Activated T-helper 1 cell treated with anti-CD3 and anti-CD28 coated beads, Interleukin-2, amount 50 U/mL, for 16 hours (primary cell): ENCODE measurements at places on chromosomes 4 and X.

DNA sequence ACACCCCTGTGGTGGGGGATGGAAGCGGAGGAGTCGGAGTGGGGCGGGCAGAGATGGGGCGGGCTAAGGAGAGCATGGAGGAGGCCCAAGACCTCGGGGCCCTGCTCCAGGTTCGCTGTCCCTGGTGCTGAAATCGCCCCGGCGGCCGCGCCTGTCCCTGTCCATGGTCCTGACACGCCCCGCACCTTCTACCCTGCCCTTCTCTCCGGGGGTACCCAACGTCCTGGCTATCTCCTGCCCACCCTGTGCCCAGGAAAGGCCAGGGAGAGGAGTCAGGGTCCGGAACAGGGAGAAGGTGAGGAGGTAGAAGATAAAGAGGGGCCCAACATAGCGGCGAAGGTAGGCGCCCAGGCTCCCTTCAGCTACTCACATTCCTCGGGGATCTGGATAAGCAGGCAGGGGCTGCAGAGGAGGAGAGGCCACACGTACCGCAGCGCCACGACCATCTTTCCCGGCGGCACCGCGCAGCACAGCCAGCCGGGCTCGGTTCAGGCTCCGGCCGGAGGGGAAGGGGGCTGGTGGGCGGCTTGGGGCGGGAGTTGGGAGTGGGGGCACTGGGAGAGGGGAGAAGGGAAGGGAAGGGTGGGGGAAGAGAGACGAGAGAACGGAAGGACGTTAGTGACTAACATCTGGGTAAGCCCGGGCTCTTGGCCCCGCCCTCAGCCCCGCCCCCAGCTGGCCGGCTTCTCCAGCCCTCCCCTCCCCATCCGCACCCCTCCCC is 10.4 kb downstream of the L1CAM start:
- peak; percentile 51 for DNase-seq

DNA sequence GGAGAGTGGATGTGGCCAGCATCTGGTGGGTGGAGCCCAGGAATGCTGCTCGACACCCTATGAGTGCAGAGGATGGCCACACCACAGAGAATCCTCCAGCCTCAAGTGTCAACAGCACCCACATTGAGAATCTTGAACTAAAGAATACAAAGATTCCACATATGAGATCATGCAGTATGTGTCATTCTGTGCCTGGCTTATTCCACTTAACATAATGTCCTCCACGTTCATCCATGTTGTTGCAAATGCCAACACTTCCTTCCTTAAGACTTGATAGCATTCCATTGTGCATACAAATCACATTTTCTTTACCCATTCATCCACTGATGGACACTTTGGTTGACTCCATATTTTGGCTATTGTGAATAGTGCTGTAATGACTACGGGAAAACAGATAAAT is 145.8 kb downstream of the PRKX start:
- DNase-seq: no peak

GRCh38 chrX:15207384-15207783 is 62.5 kb downstream of the ASB9 start:
- no peak for DNase-seq

GRCh38 chrX:38804682-38805431 is 3.6 kb downstream of the MID1IP1 start:
- DNase-seq: no peak

DNA sequence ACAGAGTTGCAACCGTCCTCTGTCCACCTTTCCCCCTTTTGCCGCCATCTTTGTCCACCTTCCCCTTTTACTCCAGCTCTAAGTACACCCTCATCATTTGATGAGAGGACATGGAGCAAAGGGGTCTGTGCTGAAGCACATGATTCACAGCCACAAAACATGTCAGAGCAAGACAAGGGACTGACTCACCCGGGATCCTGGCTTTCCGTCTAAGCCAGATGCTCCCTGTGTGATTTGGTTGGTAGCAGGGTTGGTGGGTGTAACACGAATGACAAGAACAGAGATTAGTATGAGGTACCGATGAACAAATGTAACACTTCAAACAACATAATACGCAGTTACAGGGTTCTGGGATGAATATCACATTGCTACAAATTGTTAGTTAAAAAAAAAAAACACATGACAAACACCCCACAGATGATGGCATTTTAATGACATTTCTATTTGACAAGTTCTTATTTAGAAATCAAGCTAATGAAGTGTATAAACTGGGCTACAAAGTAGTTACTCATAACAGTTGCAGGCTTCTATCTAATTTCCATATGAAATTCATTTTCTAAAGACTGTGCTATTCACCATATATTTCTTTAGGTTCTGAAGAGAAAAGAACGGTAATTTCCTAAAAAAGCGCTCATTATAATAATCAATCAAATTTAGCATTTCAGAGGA is 71.4 kb upstream of the ETNPPL start:
- no peak for DNase-seq

GRCh38 chr4:133402616-133403015 is 253.5 kb downstream of the PCDH10 start:
- DNase-seq: no peak

- no peak for DNase-seq
These were observed 7.6 kb upstream of the SYTL5 start for GRCh38 chrX:37998586-37999262.

DNA sequence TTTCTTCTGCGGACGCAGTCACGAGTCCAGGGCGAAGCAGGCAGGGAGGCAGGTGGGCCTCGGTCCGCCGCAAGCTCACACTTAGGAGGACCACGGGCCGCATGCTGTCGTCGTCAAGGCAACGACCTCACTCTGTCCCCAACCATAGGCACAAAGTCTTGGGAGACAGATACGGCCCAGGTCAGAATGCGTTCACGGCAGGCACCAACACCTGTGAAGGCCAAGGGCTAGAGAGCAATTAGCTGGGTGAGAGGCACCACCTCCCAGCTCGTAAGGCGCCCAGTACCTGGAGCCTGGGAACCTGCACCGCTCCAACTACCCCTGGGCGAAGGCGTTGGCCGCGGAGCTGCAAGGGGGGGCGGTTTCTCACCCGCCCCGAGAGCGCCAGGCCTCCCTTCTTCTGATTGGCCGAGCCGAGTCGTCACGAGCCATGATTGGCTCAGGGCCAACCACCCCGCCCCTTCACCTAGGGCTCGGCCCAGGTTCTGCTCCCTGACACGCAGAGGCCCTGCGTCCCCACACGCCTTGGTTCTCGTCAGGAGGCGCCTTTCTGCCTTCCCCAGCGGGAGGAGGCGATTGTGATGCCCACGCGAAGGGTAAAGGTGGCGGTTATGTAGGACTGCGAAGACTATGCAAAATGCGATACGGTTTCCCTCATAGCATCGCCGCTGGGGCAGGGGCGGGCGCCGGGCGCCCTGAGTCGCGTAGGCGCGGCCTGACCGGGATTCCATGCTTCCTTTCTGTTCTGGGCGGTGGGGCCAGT is at the start of gene CDKL2:
Gene CDKL2 (minus strand): TSS at position 355 of the 763 bp plus-strand sequence. CDS start 4,540 bp downstream, outside the sequence.
- peak; percentile 88 for DNase-seq

DNA sequence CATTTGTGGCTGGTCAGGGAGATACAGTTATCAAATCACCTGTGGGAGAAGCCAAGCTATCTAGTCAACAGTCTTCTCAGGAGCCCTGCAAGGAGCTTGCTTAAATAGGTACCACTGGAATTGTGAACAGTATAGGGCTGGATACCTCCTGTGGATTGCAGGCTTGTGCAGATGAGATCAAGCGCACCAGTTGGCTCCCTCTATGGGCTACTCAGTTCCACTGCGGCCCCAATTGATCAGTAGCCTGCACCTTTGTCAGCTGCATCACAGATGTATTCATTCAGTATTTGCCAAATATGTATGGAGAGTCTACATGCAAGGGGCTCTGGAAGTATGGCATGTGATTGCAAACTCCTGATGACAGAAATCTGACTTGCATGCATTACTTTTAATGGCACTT is 28.6 kb downstream of the TEX13A start:
- DNase-seq: no peak

- no peak for DNase-seq
These were observed 2005.1 kb upstream of the AGA start for GRCh38 chr4:179447308-179447707.

- no peak for DNase-seq
These were observed 78.8 kb upstream of the PLAC1 start for GRCh38 chrX:134737061-134737460.

GRCh38 chrX:83333813-83334212 is 174.3 kb upstream of the POU3F4 start:
- DNase-seq: no peak

GRCh38 chrX:18877469-18877868 is 106.4 kb downstream of the PHKA2 start:
- DNase-seq: no peak

- DNase-seq: no peak
These were observed 7.4 kb upstream of the BRS3 start for GRCh38 chrX:136480383-136480782.
